ENCODE measurements at places on chromosomes 2 and 18.

DNA sequence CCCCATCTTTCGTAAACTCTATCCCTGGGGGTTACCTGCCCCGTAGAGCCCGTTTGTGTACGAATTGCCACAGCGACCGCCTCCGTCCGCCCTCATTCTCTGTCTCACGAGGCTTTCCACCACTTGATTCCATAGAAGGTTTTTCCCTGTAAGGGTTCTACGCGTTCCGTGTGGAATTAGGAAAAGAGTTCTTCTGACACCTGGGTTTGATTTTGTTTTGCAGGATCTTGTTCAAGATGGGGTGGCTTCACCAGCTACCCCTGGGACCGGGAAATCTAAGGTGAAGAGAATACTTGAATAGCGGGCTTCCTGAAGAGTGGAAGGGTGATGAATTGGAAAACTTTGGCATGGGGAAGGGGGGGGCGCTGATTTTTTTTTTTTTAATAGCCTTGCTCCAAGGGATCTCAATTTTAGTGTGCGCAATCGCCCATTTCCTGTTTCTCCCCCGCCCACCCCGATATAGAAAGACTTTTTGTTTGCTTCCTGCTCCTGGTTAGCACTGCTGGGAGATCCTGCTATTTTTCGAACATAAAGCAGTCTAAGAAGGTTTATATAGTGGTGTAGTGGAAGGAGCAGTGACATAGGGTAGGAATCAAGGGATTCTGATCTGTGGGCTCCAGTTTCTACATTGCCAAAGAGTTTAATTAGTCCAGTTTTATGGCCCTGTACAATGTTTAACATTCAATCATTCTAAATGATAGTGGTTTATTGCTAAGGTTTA is 564 bp downstream of the GCC2 start:
- peak; percentile 40 for DNase-seq

DNA sequence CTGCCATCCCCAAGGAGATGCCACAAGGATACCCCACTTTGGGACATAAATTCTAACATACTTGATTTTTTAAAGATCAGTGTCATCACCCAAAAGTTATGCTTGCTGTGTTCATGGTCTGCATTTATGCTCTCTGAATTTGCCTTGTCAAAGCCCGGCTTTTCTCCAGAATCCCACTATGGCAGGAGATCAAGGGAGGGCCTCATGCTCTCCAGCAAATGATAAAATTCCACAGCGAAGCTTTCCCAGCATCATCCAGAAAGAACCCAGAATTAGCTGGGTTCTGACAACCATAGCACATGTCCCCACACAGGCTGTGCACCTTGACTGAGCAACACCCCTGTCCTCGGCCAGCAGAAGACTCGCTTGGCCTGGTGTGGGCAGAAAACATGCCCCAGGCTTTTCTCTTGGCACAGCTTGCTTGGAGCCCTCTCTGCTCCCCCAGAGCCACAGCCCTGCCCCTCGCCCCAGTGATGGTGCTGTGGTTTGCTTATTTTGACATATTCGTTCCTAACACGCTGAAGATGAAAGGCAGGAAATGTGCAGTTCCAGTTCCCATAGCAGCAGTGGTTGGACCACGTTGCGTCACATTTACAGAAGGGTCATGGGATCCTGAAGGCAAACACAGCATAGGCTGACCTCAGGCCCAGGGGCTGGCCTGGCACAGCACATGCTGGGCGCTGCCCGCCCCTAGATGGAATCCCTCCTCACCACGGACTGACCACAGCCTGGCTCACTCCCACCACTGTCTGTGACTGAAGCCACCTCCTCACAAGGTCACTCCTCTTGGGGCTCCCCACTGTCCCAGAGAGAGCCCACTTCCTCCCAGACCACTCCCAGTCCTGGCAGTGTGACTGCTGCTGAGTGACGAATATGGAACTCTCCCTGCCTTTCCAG is 14.1 kb upstream of the CHRNA1 start:
- DNase-seq, result peak; percentile 90

- no peak for DNase-seq
Measured at GRCh38 chr18:79876497-79876896, 75.0 kb downstream of the SLC66A2 start.

DNA sequence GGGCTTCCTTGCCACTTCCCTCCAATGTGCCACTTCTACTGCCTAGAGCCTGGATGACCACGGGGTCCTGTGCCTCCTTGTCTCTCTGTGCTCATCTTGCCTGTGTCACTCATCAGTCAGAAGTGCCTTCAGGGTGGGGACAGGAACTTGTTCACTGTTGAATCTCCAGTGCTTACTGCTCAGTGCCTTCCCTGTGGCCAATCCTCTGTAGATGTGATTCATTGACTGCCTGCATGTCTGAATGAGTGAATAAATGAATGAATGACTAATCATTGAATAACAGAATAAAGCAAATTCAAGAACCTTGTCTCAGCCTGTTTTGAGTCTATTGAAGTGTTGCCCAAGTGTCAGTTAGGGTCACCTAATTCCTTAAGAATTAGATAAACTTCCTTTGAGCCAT is 42.3 kb upstream of the FAM136A start:
- DNase-seq, result no peak

GRCh38 chr2:57759822-57760300 is 286.7 kb upstream of the VRK2 start:
- peak; percentile 92 for DNase-seq

- no peak for DNase-seq
Measured at GRCh38 chr2:67717692-67718091, 320.6 kb downstream of the ETAA1 start.

DNA sequence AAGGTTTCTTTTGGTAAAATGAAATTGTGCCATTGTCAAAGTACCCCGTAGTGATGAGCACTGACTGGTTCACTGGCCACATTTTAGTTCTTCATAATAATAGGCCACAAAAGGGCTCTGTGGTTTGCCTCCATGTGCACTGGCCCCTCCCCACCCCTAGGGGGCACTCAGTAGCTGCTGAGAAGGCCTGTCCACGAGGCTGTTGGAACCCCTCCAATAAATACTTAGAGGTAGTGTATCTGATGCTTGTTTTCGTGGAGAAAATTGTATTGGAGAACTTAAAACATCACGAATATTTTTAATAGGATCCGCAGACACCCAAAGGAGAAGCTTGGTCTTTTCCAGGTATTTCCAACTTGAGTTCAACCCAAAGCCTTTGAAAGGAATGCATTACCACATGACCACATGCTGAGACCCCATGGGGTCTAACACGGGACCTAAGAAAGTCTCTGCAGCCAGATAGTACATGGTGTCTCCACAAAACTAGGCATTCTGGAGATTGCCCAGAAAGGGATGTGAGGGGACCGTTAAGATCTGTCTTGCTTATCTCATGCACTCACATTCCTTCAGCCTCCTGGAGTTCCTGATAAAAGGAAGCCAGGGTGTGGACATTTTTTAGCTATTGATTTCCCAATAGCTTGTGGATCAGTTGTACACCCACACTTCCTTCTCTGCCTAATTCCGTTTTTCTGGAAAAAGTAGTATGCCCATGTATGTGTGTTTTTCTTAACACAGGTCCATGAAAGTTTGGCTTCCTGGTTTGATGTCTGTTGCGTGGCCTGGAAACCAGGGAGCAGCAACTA is 28.5 kb upstream of the NOSTRIN start:
- DNase-seq, result no peak

GRCh38 chr2:25338401-25338800 is 3.3 kb downstream of the DNMT3A start:
- DNase-seq, result no peak

- no peak for DNase-seq
Measured at GRCh38 chr2:200470230-200470629, 39.6 kb downstream of the KCTD18 start.

GRCh38 chr2:196502386-196502785 is 137.1 kb upstream of the CCDC150 start:
- DNase-seq, result no peak

GRCh38 chr18:69934601-69935265 is 12.9 kb downstream of the CD226 start:
- no peak for DNase-seq

DNA sequence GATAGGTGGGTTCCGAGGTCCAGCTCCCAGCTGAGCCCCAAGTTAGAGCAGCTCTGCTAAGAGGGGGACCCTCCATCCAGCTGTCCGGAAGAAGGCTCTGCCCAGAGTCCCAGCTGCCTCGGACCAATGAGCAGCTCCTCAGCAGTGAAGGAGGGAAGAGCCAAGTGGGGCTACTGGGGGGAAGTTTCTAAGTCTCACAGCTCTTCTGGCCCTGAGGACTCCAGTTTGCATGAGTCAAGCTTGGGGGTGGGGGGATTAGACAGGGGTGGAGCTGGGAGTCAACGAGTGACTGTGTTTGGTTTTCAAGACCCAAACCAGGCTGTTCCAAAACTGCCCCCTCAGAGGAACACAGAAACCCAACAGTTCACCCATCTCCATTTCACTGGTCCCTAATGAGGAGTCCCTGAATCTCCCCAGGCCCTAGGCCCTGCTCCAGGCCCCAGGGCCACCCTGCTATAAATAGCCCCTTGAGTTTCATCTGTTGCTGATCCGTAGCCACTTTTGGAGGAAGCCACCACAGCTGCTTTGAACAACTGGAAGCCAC is 100.9 kb downstream of the TNS1 start:
- peak; percentile 44 for DNase-seq

DNA sequence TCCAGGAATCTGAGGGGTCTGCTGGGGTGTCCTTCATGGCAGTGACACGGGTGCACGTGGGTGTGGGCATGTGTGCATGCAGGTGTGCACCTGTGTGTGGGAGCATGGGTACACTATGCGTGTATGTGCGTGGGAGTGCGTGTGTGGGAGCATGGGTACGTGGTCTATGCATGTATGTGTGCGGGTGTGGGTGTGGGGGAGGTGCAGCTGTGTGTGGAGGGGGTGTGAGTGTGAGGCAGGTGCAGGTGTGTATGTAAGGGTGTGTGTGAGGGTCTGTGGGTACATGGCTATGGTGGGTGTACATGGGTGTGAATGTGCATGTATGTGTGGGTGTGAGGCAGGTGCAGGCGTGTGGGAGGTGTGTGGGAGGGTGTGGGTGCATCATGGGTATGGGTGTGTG is 36.3 kb downstream of the EIPR1 start:
- no peak for DNase-seq

DNA sequence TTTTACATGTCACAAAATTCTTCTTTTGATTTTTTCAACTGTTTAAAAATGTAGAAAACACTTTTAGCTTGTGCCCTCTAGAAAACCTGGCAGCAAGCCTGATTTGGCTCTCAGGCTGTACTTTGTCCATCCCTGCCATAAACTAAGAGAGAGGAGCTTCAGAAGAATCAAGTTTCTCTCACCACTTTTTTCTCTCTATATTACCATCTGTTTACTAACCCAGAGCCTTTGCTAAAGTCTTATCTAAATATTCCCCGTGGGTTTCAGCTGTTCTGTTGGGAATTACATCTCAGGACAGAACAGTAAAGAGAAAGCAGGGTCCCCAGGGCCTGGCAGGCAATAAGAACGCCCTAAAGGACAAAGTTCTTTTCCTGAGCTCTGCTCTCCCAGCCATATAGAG is 409.1 kb upstream of the CRIM1 start:
- DNase-seq, result no peak

- no peak for DNase-seq
Measured at GRCh38 chr2:222033541-222033940, 265.3 kb downstream of the PAX3 start.

DNA sequence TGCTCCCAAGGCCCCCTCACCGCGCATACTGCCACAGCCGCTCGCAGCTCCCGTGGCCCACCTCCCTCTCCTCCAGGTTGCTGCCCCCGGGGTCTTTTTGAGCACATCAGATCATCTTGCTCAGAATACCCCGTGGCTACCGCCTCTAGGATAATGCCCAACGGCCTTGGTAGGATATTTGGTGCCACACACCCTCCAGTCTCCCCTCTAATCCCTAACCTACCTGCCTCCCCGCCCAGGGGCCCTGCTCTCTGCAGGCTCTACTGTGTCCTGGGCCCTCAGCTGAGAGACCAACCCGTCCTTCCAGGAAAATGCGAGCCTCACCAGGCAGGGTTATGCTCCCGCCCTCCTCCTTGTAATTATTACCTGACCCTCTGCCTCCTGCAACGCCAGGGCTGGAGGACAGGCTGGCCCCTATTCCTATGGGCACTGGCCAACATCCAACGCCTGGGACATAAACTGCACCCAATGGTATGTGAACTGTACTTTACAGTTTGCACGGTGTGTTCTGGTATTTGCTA is 1.5 kb upstream of the MTCL1 start:
- no peak for DNase-seq

GRCh38 chr2:102422910-102423309 is at the start of gene IL18RAP:
Gene IL18RAP, plus strand, starts transcription at chr2:102423160. Its CDS starts 118 bp downstream, at chr2:102423278.
- no peak for DNase-seq

- no peak for DNase-seq
Measured at GRCh38 chr2:233690444-233690843, 2.2 kb upstream of the UGT1A6 start.

GRCh38 chr2:182319556-182320505 is 107.0 kb downstream of the PDE1A start:
- no peak for DNase-seq

GRCh38 chr2:135473567-135473966 is 57.5 kb downstream of the ZRANB3 start:
- peak; percentile 20 for DNase-seq

DNA sequence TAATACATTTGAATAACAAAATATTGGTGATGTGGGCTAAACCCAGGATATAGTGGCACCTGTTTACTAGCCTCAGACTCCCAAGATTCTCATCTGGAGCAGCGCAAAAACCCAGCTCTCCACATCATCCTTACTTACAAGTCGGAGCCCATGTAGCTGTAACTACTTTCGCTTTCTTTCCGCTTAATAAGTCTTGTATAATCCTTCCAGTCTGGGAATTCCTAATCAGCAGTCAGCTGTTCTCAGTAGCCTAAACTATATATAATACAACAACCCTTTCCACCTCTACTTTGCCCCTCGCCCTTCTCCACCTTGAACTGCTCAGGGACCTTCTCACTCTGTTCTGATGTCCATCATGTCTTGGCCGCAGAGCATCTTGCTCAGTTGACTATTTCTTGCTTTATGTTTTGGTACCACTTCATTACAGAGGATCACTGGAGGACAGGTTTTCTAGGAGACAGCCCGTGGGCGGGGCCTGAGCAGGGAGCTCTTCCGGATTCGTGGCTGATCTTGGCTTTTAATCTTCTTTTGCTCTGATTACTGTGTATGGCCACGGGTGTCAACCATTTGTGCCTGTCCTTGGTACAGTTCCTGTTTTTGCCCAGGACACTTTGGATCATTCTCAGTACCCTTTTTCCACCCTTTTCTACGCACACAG is 119.9 kb upstream of the SERTAD2 start:
- DNase-seq, result no peak

DNA sequence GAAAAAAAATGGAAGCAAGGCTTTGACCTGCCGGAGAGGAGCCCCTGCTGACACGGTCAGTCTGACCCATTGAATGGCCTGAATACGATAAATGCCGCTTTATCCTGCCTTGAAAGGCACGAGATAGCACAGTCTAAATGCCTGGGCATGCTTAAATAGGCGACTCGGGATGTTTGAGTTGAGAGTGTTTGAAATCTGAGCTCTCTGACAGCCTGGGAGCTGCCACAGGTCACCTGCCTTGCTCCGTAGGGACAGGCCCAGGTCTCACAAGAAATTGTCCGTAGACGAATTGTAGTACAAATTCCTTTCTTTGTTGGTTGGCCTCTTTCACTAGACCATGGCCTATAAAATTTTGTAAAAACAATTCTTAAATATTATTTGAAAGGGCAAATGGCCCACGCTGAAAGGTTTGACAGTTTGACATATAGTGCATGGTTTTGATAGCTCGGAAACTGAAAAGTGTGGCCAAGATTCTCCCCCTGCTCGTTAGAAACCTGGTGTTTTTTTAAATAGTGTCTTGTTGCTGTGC is 72.8 kb downstream of the MEIS1 start:
- no peak for DNase-seq
